ENCODE measurements at places on chromosomes 16 and 17.

- no peak for DNase-seq
Measured at GRCh38 chr17:32314636-32315035, 27.3 kb downstream of the C17orf75 start.

- DNase-seq = no peak
Measured at GRCh38 chr17:82103553-82104451, 5.8 kb upstream of the FASN start.

DNA sequence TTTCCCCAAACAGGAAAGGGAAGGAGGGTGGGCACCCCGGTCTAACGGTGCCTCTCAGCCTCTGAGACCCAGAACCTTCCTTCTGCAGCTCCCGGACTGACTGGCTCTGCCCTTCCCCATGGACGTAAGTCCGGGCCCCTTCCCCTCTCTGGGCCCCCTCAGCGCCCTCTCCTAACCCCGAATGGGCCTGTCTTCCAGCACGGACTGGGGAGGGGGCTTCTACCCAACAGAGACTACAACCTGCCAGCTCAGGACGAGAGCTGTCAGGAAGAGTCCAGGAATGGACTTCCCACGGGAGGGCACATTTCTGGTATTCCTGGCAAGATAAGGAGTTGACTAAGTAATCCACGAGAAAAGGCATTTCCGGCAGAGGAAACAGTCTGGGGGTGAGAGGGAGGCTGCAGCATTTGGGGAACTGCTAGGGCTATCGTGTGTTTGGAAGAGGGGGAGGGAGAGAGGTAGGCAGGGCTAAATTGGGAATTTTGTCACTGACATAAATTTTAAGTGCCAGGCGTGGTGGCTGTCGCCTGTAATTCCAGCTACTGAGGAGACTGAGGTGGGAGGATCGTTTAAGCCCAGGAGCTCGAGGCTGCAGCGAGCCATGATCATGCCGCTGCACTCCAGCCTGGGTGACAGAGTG is 12.1 kb upstream of the ALDOA start:
- DNase-seq = no peak

GRCh38 chr16:31273187-31273586 is 13.4 kb downstream of the ITGAM start:
- no peak for DNase-seq

- no peak for DNase-seq
Measured at GRCh38 chr16:28318042-28318744, 25.9 kb downstream of the SBK1 start.

All from B cell (primary cell).